ENCODE measurements at places on chromosomes 7 and 10.

- DNase-seq = no peak
These were observed 110.1 kb upstream of the POM121L12 start for GRCh38 chr7:52925332-52925731.

GRCh38 chr10:47367646-47368045 is 16.4 kb downstream of the ZNF488 start:
- DNase-seq = no peak

DNA sequence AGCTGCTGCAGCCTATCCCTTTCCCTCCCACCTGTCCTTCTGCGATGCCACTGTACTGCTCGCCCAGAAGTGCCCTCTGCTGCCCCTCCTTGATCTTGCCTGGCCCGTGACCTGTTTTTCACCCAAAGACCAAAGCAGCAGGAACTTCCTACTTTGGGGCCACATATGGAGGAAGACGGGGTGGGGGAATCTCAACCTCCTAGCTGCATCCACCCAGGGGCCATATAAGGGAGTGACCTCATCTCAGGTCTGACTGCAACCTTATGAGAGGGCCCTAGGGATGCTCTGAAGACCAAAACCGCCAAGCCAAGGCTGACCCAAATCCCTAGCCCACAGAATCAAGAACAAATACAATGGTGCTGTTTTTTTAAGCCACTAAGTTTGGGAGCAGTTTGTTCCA is 15.7 kb downstream of the PRKCQ start:
- DNase-seq = no peak

GRCh38 chr7:14841869-14842268 is 60.7 kb downstream of the DGKB start:
- no peak for DNase-seq

DNA sequence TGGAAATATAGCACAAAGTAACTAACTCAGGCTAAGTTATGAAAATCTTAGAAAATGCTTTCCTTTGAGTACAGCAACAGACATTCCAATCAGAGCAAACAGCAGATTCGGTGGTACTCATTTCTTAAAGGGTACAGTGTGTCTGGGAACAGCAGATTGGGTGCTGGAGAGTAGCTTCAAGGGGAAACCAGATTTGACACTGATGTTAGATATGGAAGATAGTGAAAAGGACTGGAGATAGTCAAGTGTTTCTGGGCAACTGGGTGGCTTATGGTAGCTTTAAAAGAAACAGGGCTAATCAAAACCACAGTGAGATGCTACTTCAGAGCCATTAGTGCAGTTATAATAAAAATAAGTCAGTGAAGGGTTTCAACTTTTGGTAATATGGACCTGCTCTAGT is 12.1 kb upstream of the UMAD1 start:
- DNase-seq = no peak

GRCh38 chr10:87816163-87816897 is 1.7 kb downstream of the ATAD1 start:
- DNase-seq = no peak

GRCh38 chr7:38975944-38976392 is 1.7 kb upstream of the POU6F2 start:
- DNase-seq = no peak

DNA sequence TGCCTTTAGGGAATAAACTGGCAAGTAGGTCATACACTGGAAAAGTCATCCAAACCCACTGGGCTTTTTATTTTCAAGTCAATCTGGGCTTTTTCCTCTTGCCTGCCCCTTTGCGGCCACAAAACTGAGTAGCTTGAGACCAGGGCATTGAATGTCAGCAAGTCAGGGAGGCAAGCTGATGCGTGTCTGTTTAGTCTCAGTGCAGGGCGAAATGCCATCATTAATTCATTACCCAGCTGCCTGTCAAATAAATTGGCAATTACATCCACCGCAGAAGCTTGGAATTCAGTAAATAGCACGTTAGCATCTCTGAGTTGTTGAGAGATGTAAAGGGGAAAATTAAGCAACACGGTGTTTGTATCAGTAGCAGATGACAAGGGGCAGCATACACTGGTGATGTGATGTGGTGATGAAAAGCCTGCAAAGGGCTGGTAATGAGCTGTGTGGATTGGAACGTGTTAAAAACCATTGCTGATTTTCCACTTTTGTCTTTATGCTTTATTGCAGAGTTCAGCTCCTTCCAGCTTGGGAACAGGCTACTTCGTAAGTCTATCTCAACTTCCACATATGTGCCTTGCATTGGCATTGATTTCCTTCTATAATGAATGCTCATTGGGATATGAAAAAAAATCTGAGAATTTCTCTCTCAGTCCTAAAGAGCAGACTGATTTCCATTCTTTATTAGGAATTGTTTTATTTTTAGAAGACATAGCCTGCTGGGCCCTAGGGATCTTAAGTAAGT is 535.9 kb downstream of the AUTS2 start:
- DNase-seq = no peak

DNA sequence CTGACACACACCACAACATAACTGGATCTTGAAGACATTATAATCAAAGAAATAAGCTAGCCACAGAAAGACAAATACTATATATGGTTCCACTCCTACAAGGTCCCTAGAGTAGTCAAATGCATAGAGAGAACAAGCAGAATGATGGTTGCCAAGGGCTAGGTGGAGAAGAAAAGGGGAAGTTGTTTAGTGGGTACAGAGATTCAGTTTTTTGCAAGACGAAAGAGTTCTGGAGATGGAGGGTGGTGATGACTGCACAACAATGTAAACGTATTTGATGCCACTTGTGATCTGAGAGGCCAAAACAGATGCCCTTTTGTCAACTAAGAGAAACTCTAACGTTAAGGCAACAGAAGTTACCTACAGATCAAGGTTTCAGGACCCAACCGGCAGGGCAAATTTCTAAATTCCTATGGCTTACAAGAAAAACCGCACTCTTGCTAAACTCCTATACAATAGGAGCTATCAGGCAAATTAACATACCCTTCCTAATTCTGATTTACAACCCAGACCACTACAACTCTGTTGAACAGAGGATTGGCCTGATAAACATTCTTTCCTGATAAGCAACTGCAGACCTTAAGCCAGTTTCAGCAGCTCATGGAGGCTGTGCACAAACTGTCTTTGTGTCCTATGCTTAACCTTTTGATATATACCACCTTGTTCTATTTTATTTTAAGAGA is 69.0 kb downstream of the FAM107B start:
- DNase-seq = no peak

GRCh38 chr10:48494073-48494472 is 110.8 kb downstream of the ARHGAP22 start:
- no peak for DNase-seq
